ENCODE measurements at places on chromosomes 7 and 10.

DNA sequence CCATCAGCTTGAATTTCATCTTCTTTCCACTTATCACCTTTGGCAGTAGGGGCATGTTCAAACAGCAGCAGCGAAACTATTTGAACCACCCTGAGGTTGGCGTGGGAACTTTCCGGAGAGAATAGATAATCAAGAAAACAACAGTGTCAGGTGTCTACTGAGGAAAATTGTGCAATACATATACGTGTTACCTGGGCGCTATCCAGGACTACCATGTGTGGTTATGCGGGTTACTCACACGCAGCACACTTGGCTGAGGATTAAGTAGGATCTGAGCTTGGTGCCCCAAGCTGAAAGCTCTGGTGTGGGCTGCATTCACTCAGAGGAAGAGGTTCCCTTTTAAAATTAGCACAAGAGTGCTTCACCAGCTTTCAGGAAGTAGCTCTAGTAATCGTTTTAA is 8.8 kb upstream of the ABI1 start:
- no peak for DNase-seq
- no peak overlapping the region for H3K27ac ChIP-seq

GRCh38 chr7:151735186-151735850 is 141.6 kb downstream of the PRKAG2 start:
- H3K4me3 ChIP-seq, result no peak overlapping the region
- no peaks in the 10 kb centered on the region for H3K4me1 ChIP-seq
- no peaks in the 10 kb centered on the region for H3K27me3 ChIP-seq
- no peaks in the 10 kb centered on the region for H3K36me3 ChIP-seq

DNA sequence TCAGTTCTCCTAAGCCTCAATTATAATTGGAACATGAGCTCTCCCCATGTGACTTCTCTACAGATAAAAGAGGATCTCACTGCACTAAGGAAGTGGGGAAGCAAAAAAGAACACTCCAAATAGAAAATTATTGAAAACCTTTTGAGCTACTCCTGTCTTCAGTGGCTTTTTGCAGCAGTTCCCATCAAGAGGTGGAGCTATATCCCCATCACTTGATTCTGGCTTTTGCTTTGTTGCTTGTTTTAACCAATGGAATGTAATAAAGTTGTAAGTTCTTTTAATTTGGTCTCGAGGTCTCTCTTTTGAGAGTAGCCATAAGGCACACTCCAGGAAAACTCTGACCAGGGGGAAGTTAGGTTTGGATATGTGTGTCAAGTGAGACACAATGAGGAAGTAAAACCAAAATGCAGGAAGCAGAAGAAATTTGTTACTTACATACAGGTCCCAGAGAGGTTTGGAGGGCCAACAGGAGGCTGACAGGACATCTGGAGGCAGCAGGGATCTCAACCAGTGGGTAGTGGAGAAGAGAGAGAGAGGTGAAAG is 569.4 kb downstream of the HTR7 start:
- H3K4me3 ChIP-seq, result no peak overlapping the region
- DNase-seq, result no peak
- H3K27ac ChIP-seq, result no peak overlapping the region
- no peaks in the 10 kb centered on the region for H3K4me1 ChIP-seq

- no peaks in the 10 kb centered on the region for H3K27me3 ChIP-seq
- no peaks in the 10 kb centered on the region for H3K4me1 ChIP-seq
- H3K27ac ChIP-seq, result no peak overlapping the region
- peak overlapping the region; percentile 64 for H3K4me3 ChIP-seq
Observed at GRCh38 chr7:1862560-1862959, 192.5 kb downstream of the ELFN1 start.

- H3K4me1 ChIP-seq, result no peaks in the 10 kb centered on the region
- no peak overlapping the region for H3K4me3 ChIP-seq
- H3K36me3 ChIP-seq, result no peaks in the 10 kb centered on the region
- peak overlapping the region; percentile 82 for H3K27ac ChIP-seq
- no peaks in the 10 kb centered on the region for H3K27me3 ChIP-seq
Observed at GRCh38 chr7:65955718-65956117, 26.3 kb downstream of the GUSB start.

DNA sequence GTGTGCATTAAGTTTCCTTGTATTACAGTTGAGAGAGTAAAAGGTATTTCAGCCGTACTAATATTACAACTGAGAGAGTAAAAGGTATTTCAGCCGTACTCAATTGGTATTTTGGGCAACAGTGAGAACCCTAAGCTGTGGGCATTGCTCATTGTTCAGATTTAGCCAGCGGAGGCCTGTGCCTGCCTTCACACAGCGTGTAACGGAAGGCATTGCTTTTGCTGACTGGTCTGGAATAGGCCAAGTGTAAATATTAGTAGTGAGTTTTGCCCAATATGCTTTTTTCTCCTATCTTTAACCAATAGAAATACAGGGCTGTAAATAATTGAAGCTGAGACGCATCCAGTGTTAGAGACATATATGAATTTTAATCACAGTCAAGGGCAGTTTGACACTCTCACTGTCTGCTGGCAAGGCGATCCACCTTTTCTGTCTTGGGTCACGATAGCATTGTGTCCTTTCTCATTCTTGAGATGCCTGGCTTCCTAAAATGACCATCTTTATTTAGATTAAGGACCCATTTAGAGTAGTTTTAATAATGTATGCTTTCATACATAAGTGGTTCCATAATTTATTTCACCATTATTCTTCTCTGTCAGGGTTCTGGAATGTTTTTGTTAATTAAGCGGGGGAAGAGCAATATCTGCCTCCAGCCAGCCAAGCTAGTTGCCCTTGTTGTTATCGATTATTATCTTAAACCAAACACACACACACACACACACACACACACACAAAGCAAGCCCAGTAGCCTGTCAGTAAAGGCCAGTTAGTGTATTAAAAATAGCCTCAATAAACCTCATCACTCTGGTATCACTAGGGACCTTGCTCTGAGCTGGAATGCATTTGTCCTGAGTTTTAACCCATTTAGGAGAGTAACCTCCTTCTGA is 130.7 kb downstream of the CELF2 start:
- H3K4me1 ChIP-seq, result no peaks in the 10 kb centered on the region
- H3K36me3 ChIP-seq, result no peaks in the 10 kb centered on the region
- no peaks in the 10 kb centered on the region for H3K27me3 ChIP-seq
- DNase-seq, result no peak
- no peak overlapping the region for H3K4me3 ChIP-seq

DNA sequence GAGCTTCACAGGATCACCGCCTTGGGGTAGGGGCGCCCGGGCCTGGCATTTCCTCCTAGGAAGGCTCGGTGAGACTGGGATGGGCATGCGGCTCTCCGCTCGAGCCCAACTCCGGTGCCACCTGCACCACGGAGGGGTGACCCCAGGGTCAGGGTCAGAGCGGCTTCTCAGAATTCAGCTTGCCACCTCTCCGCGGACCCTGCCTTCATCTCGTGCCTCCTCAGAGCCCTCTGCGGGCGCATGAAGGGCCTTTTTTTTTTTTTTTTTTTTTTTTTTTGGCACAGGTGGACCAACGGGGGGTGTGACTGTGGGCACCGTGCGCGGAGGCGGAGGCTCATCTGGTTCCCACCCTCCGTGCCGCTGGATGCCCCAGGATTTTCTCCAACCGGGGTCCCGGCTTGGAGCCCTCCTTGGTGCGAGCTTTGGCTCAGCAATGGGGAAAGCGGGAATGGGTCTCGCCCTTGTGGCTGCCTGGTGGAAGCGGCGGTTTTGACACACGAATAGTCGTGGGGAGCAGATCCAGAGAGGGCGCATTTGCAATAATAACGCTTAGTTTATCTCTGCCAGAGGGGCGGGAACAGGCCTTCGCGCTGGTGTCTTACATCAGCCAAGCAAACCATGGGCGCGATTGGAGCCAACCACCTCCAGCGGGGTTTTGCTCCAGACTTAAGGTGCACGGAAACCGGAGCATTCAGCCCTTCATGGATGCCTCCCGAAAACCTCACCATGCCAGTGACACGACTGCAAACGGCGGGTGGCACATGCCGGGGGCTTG is 5.0 kb upstream of the TNRC18 start:
- DNase-seq, result peak; percentile 85
- H3K4me1 ChIP-seq, result no peaks in the 10 kb centered on the region
- H3K27me3 ChIP-seq, result no peaks in the 10 kb centered on the region
- peak overlapping the region; percentile 92 for H3K4me3 ChIP-seq
- H3K36me3 ChIP-seq, result no peaks in the 10 kb centered on the region

GRCh38 chr7:101241015-101241363 is 3.4 kb upstream of the CLDN15 start:
- H3K4me1 ChIP-seq, result peaks cover 37% of the 10 kb centered on the region
- no peaks in the 10 kb centered on the region for H3K36me3 ChIP-seq
- no peaks in the 10 kb centered on the region for H3K27me3 ChIP-seq
